NK-92 treated with Interleukin-12 subunit alpha and Interleukin-12 subunit beta, amount 100 ng/mL, for 24 hours (cell line): ENCODE measurements at places on chromosomes 16 and 17.

- DNase-seq: peak; percentile 23
These were observed 13.8 kb downstream of the RIPOR1 start for GRCh38 chr16:67542464-67542863.

GRCh38 chr16:56777001-56777400 lies 47.1 kb downstream of the NUP93 start:
- DNase-seq: no peak

DNA sequence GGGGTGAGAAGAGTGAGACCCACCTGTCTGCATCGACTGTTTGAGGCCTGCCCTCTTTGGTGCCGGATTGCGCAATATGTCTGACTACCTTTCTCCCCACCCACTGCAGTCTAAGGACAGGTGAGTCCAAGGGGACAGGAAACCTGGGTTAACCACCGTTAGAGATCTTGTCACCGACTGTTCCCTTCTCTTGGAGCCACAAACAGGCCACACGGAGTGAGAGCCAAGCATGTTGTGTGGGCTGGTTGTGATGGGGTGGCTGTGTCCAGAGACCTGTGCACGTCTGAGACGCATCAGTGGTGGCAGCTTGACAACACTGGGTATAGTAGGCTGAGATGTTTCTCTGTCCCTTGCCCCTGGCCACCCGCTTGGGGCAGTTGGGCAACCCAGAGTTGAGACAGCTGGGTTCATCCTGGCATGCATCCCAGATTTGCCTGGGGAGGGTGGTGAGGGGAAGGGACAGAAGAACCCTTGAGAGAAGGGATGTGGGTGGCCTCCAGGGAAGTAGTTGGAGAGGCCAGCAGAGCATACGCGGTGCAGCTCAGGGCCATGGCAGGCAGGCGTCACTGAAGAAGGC lies 21.4 kb downstream of the MPRIP start:
- DNase-seq: no peak

DNA sequence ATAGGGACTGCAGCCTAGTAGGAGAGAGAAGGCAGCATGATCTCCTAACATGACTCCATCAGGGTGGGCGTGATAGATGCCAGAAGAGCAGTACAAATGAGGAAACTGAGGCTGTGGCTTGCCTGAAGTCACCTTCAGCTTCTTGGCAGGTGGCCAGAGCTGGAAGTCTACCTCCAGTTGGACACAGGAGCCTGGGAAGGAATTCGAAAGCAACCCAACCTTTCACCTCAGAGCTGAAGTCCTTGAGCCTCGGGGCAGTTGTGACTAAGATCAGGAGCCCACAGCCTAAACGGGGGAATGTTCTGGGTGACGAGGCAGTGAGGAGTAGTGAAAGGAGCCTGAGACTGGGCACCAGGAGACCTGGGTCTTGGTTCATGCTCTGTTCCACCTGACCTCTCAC lies 9.4 kb upstream of the SLC52A1 start:
- no peak for DNase-seq

- DNase-seq: no peak
These were observed 23.0 kb downstream of the NSMCE1 start for GRCh38 chr16:27245276-27246172.

GRCh38 chr16:10610499-10611184 lies 30.2 kb upstream of the EMP2 start:
- no peak for DNase-seq

DNA sequence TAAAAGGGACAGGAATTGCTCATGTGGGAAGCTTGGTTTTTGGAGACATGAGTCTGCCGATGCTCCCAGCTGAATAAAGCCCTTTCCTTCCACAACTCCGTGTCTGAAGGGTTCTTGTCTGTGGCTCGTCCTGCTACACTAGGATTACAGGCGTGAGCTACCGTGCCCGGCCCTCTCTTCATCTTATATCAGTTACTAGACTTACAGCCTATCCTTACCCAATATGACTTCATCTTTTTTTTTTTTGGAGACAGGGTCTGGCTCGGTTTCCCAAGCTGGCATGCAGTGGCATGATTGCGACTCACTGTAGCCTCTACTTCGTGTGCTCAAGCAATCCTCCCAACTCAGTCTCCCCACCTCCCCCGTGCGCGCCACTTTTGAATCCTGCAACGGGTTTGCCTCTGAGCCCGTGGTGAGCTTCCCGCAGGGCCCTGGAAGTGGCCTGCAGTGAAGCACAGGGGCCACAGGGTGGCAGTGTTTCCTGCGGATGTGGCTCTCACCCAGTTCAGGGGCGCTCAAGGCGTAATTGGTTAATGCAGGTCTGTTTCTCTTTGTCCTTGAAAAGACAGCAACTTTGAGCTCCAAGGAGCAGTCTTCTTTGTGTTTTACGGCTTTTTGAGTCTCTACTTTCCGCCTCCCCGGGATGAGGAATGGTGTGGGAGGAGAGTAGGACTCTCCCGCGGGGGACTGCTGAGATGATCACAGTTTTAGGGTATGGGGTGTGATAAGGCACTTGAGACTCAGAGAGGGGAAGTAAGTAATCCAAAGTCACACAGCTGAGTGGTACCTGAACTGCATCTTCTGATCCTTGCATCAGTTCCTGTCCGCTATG lies 22.7 kb upstream of the GPRC5B start:
- DNase-seq: peak; percentile 24

DNA sequence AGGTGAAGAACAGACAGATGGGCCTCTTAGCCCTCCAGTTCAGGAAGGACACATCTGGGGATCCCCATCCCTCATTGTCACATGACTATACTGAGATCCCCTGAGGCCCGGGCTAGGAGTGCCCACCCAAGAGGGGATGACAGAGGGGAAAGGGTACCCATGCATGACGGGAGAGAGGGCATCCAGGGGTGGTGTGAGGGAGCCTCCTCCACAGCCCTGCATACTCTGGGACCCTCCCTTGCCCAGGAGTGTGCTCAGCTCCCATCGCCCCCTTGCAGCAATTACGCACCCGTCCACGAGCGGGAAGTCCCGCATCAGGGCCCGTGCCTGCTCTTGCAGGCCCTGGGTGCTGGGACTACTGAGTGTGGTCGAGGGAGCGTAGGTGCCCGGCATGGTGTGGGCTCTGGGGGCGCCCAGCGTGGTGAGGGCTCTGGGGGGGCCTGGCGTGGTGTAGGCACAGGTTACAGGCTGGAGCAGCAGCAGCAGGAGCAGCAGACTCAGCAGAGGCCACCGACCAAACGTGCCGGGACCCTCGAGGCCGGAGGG lies 6.5 kb downstream of the DPEP2 start:
- DNase-seq: no peak

DNA sequence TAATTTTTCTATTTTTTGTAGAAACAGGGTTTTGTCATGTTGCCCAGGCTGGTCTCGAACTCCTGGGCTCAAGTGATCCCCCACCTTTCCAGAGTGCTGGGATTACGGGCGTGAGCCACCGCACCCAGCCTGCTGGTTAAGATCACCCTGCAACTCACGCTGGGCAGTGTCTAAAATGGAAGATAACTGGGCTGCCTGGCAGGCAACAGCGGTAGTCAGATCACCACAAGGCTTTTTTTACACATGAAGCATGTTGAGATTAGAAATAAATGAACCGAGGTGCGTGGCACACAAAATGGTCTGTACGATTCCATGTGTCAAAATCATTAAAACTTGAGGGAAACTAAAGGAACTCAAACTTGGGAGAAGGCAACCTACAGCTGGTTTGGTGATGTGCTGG lies 26.7 kb downstream of the ZNF276 start:
- no peak for DNase-seq

- DNase-seq: no peak
These were observed 301.4 kb downstream of the MAF start for GRCh38 chr16:79298894-79299799.

DNA sequence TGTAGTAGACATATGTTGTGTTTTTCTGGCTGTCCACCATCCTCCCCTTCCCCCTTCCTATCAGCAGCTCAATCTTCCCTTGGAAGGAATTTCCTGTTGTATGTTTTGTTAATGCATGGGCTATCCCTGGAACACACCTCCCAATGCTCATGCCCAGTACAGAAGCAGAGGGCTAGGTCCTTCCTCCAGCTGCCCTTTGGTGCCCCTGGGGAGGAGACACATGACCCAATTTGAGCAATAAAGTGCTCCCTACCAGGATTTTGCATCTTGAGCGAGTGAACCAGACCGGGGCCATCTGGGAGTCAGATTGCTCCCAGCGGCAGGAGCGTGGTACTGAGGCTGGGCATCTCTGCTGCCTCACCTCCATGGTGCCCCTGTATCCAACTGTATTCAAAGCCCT lies 141.5 kb upstream of the MED13 start:
- no peak for DNase-seq

- no peak for DNase-seq
These were observed 12.1 kb downstream of the ABCA9 start for GRCh38 chr17:69048634-69049033.

DNA sequence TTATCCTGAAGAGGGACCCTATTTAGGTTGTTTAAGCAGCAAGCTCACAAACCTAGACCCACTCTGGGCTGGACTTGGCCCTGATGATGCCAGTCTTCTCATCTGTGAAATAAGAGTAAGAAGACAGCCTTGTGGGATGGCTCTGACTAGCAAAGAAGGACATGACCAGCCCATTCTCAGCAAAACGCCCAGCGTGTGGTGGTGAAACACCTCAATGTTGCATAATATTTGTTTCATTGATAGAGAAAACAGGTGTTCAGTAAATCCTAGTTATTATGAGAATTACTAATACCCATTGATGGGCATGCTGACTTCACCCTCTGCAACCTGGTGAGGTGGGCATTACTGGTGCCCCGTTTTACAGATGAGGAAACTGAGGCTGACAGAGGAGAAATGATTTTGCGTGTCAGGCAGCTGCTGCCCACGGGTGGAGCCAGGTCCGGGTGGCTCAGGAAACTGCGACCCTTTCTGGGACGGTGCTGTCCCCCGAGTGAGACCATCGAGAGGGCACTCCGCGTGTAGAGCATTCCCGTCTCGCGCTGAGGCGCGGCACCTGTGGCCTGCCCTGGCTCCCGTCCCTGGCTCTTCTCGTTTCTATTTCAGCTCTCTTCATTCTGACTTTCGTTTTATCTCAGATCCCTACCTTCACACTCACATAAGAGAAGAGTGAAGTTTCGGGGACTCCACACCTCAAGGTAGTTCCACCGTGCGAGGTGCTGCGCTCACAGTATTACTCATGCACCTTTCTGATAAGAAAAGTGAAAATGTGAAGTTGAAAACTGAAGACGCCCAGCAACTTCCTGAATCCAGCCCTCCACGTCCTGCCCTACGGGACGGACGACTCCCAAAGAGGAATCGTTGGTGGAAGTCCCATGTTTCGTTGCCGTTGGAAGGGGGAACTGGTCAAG lies 48.5 kb downstream of the IRF8 start:
- no peak for DNase-seq

DNA sequence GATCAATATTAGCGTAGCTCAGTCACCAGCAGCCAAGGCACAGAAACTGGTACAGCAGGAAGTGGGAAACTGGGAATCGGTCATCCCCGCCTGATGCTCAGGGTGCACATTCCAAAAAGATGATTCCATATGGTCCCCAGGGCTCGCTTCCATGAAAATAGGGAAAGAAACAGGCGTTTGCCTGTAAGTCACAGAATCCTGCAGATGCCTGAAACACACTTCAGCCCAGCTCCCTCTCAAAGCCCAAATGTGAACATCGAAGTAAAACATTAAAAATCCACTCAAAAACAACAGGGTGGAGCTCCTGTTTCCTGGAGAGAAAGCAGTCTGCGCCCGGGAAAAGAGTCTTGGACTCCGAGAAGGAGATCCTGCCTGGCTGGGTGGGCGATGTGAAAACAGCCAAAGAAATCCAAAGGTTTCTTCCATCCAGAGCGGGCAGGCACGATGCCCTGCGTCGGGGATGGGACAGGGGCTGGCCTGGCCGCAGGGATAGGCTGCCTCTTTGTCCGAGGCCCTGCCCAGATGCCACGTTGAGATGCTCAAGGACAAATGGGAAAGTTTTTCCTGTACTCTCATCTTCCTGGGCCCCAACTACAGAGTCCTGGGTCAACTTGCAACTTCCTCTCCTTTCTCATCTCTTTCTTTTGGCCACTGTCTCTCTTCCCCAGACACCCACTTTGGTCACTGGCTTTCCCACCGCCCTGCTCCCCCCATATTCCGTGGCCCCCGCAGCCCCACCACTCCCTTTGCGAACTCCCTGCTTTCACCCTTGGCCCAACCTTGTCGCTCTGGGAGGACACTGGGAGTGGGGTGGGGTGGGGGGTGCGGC lies 743 bp downstream of the WIPI1 start:
- peak; percentile 34 for DNase-seq

GRCh38 chr17:4693416-4693815 lies 10.5 kb downstream of the PELP1 start:
- DNase-seq: no peak

DNA sequence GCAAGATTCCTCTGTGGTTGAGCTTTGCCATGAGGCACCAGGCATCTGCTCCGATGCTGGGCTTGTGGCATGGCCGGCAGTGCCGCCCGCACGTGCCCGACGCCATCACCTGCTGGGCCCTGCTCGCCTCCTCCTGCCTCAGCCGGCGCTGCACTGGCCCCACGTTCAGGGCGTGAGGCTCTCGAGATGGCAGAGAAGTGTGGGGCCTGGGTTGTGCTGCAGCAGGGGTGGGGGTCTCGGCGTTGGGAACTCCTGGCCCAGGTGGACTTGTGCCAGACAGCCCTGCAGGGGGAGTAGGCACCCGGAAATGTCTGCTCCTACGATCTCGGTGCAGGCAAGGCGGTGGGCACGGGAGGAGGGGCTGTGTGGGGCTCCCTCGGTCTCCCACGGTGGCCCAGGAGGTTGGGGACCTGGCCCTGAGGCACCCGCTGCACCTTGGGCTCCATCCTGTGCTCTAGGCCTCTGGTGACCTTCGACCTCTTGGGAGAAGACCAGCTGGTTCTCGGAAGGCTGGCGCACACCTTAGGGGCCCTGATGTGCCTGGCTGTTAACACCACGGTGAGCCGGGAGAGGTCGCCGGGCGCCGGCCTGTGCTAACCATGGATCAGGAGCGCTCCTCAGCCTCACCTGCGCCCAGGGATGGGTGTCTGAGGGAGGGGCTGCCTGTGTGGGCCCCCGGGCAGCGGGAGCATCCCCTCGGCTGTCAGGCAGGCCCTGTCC lies 13.5 kb downstream of the TELO2 start:
- DNase-seq: no peak

- no peak for DNase-seq
These were observed 27.9 kb upstream of the SSTR5 start for GRCh38 chr16:1044460-1045309.

DNA sequence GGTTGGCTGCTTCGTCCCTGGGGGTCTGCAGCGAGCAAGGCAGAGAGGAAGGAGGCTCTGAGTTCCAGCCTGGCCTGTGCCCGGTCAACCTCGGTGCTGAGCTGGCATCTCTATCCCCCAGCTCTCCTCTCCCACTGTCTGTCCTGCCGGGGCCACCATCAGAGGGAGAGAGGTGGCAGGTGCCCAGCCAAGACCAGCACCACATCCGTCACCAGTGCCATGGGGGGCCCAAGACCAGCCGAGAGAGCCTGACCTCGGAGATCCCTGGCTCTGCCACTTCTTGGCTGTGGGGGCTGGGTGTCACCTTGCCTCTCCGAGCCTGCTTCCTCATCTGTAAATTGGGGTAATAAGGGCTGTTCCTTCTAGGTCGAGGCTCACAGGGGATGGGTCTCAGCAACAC lies 560 bp upstream of the P2RX1 start:
- no peak for DNase-seq

GRCh38 chr16:81004646-81005353 lies 1.9 kb downstream of the CMC2 start:
- DNase-seq: no peak

GRCh38 chr17:29570521-29570920 lies 2.0 kb downstream of the TP53I13 start:
- DNase-seq: no peak

GRCh38 chr17:80815151-80815681 lies 176.4 kb upstream of the CHMP6 start:
- DNase-seq: no peak
